Mesothelial cell of epicardium (in vitro differentiated cells): ENCODE measurements at places on chromosomes 16 and 17. TPM values are rescaled to one million over a fixed set of nuclear protein-coding genes. Genes with fewer than 3 reads are reported as not detected.
A peak's percentile ranks its signal among the peaks of the same experiment; 100 is the strongest.

Gene CACNG3
- 0.09 TPM in 1 of 3 replicates, not detected in the others for total RNA-seq

DNA sequence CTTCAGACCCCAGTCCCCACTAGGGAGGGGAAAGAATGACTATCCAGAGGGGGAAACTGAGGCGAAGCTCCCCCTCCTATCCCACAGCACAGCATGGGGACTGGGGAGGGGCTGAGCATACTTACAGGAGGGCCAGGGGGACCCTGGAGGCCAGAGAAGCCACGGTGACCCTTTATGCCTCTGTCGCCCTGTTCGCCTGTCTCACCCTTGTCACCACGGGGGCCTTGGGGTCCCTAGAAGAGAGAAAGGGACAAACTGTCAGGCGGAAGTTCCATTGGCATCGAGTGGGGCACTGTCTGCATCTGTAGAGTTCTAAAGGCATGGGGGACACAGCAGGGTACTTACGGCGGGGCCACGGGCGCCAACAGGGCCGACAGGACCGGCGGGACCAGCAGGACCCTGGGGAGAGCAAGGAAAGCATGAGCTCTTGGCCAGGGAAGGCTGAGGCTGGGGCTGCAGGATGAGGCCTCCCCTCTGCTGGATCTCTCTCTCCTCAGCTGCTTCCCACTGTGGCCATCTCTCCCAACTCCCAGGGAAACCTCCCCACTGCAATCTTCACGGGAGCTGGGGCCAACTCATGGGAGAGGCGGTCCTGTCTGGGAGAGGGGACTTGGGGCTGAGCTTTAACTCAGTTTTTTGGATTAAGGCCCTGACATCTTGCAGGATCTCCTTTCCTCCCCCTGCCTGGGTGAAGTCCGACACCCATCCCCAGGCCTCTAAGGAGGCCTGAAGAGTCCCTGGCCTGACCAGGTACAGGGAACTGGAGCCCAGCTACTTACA, 13.5 kb downstream of the COL1A1 start:
- DNase-seq: no peak

Gene GP1BA
- not detected in 3 replicates for total RNA-seq

- peak; percentile 94 for DNase-seq
These were observed at the start of the genes DCUN1D3 and LYRM1 for GRCh38 chr16:20900299-20901067. Gene DCUN1D3 (minus strand): TSS chr16:20900358. CDS start chr16:20862538, 37,820 bp downstream. Gene LYRM1 (plus strand): TSS chr16:20900771. CDS start chr16:20915556, 14,785 bp downstream.

DNA sequence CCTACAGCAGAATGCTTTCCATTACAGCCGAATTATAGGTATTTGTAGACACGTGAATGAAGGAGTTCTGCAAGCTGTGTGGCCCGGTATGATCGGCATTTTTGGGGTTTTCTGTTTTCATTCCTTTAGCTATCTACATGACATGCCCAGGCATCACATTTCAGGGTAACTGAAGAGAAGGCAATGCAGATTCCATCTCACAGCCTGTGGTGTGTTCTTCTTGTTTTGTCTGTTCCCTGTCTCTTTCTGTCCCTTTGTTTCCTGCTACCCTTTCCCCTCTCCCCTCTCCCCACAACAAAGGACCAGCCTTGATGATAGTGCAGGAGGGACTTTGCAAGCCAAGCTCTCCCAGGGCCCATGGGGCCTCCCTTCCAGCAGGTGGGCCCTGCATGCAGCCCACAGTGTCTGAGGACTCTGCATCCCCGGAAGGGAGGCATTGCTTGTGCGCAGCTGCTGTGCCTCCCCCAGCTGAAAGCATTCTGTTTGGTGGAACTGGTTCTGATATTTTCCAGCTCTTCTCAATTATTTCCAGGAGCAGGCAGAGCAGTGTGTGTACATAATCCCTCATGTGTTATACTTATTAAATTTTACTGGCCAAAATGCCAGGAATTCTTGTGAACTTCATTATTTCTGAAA, 207.4 kb downstream of the RPTOR start:
- no peak for DNase-seq

Gene MYH1
- not detected in 3 replicates for total RNA-seq

DNA sequence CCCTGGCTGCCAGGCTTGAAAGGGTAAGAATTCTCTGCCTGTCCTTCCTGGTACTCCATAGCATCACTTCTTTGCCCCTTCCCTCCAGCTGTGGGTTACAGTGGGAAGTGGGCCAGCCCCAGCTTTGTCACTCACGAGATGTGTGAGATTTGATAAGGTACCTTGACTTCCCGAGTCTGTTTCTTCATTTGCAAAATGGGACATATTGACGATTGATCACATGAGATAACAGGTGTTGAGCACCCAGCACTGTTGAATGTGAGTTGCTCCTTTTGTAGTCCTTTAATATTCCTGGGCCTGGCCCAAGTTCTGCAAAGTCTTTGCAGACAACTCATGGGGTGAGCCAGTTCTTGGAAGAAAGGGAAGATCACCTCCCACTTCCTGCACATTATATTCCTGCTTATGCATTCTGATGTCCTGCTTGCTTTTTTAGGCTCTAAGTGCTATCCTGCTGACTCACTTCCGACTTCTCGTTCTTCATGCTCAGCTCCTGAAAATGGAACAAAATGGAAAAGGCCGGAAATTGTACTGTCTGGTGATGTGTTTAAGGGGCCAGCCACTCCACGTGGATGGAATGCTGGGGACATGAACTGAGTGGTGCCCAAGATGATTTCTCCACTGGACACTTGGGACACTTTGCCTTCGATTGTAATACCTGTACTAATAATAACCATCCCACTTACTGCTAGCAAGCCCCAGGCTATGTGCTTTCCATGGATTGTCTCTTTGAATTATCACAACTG, 8.3 kb upstream of the NLK start:
- DNase-seq: no peak

DNA sequence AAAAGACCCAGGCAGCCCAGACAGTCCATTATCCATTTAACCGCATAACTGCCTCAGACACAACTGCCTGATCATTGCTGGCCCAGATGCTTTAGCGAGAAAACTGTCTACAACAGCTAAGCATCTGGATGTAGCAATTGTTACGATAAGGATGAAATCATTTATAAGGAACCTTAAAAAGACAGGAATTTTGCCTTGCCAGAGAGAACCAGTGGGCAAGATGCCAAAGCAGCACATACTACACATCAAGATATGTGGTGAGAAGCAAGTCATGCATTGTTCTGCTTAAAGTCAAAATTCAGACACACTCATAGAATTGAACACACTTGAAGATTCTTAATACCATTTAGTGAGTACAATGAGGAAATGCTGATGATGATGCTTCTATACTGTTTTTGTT, 1525.3 kb downstream of the CDH8 start:
- no peak for DNase-seq

Gene TUBG2
- total RNA-seq: 30.6 to 33.7 TPM (median 33.4 TPM) in 3 replicates

GRCh38 chr16:27398894-27399853, 2.8 kb upstream of the IL21R start:
- no peak for DNase-seq

DNA sequence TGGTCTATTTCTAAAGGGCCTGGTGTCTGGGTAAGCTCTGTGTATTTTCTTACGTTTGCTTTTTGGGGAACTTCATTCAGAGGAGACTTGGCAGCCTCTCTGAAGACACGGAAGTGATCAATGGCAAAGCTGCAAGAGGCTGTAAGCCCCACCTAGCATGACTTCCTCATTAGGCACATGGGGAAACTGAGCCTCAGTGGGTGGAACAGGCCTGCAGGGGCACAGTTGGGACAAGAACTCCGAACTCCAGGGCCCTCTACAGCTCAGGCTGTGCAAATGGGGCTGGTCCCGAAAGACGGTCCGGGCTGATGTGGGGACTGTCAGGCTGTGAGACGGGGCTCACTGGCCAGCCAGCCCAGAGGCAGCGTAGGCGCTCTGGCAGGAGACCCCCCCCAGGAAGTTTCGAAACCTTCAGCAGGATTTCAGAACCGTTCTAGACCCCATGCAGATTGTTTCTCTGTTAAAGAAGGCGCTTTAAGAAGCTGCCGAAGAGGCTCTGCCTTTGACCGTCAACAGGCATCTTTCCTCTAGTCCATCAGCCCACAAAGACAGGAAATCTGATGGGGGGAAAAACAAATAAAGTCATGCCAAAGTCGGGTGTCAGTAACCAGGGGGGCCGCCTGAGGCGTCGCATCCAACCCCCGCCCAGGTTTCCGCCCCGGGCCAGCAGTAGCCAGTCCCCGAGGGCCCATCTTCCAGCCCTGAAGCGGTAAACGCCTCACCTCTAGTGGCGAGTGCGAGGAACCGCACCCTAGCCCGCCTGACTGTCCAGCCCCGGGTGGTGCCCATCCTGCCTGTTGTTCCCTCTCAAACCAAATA, 79.8 kb upstream of the TBC1D3K start:
- DNase-seq: no peak

Gene FOXN1
- 0.34 to 0.42 TPM (median 0.34 TPM) in 3 replicates for total RNA-seq

DNA sequence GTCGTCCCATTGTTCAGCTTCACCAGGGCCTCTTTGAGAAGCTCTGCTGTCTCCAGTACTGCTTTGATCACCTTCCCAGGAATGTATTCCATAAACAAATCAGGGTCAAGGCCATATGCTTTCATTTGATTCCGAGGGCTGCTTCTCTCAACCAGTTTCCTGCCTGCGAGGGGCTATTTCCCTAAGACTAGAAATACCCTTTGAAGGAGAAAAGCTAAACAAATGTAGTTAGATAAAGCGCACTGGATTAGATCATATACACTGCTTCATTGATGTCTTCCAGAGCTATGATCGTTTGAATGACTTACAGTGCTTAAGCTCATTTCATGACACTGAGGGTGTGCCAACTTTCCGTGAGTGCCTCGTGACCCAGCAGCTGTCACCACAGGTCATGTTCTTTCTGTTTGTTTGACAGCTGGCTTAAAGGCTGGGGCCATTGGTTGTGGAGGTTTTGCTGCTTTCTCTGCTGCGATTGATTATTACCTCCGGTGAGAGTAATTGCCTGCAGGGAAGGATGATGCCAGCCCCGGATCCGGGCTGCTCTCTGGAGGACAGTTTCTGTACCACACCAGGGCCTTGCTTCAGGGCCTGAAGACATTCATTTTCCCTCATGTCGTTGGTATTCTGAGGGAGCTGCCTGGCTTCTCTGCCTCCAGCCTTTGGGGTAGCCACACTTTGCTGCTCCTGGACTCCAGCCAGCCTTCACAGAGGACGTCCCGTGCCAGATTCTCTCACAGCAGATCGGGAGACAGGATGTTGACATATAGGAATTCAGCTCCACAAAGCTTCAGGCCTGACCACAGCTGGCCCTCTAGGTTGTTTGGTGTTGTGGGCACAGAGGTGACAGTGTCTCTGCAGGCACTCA, 3.9 kb downstream of the TIMM22 start:
- no peak for DNase-seq

GRCh38 chr17:7888184-7888920, at the start of gene CHD3:
Gene CHD3 (plus strand): TSS chr17:7888789. CDS start chr17:7889001, 212 bp downstream.
- DNase-seq: no peak

GRCh38 chr17:68125111-68125870, 89.8 kb downstream of the KPNA2 start:
- no peak for DNase-seq

DNA sequence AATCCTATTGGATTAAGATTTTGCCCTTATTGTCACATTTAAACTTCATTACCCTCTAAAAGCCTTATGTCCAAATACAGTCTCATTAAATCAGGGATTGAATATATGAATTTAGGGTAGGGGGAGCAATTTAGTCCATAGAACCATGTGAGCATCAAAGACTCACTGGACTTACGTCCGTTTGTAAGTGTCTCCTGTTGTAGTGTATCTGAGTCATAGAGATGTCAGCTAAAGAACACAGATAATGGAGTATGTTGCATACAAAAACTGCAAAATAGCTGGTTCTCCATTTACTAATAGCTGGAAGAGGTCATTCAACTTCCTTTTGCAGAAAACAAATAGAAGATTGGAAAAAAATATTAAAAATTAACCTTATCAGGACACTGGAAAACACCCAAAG, 599.1 kb upstream of the SOX9 start:
- no peak for DNase-seq

DNA sequence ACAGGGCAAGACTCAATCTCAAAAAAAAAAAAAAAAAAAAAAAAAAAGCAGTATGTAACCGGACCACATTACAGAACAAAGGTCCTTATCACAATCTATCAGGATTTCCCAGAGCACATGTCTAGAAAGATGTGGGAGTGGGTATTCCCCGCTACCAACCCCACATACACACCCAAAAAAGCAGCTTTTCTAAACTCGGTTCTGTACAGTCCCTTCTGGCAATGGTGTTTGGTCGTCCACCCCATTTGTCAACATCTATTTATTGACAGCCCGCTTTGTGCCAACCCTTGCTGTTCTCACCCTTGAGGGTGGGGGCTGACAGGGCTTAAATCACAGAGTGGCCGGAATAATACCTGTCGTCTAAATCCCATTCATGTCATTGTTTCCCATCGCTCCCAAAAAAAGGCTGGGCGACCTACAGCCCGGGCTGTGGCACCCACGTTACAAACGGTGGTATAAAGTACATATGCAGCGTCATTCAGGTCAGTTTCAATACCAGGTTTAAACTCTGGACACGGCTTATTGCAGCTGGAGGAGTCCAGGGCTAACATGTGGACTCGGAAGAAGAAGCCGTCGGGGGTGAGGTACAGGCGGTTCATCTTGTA, 3.6 kb downstream of the C17orf58 start:
- DNase-seq: no peak

Gene DRC7
- total RNA-seq: 0.43 to 0.47 TPM in 2 of 3 replicates, not detected in the other

- no peak for DNase-seq
These were observed 144.8 kb downstream of the GSG1L start for GRCh38 chr16:27918755-27919154.

GRCh38 chr17:46818316-46818928, at the start of gene WNT3:
Gene WNT3 (minus strand): TSS chr17:46818692. CDS start chr17:46818597, 95 bp downstream.
- DNase-seq: no peak

DNA sequence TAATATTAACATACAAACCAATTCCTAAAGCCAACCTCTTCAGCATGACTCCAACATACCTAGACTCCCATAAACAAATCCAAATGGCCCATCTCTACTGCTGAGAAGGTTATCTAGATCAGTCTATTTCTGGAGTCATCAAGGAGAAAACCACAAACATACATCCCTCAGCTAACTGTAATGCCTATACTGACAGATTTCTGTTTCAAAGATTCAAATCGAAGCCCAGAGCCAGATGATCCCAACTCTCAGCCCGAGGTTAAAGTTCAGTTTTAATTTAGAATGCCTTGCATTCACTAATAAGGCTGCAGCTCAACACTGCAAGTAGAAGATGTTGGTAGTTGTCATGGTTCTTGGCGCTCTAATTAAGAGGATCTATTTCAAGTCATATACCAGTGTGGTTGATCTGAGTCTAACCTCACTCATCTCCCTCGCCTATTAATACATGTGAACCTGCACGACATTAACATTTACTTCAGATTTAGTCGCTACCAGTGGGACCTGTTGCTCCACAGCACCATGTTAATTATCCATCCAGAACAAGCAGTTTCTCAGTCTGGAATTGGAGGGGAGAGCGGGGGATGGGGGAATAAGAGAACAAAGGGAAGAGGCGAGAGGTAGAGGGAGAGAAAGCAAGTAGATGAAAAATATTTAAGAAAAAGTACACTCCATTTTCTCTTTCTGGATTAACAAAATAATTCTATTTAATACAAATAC, 15.4 kb downstream of the PHF12 start:
- DNase-seq: no peak
